Aorta (tissue), 5 donors: ENCODE measurements at places on chromosomes 3 and 15. TPM values are rescaled to one million over a fixed set of nuclear protein-coding genes. Genes with fewer than 3 reads are reported as not detected.

TP63 gene
- 0.03 TPM for polyA plus RNA-seq

- H3K36me3 ChIP-seq = peaks cover 25% of the 10 kb centered on the region
- H3K4me1 ChIP-seq = no peaks in the 10 kb centered on the region
- peaks cover 2% of the 10 kb centered on the region for H3K27me3 ChIP-seq
- no peak for DNase-seq
- no peak overlapping the region for H3K27ac ChIP-seq
These were observed 10.9 kb downstream of the ZNF35 start for GRCh38 chr3:44659434-44659833.

GP9 gene
- polyA plus RNA-seq = not detected

GRCh38 chr3:133722935-133723334 is 23.3 kb upstream of the TF start:
- H3K4me1 ChIP-seq = no peaks in the 10 kb centered on the region
- no peak overlapping the region for H3K27ac ChIP-seq
- H3K27me3 ChIP-seq = no peaks in the 10 kb centered on the region
- H3K4me3 ChIP-seq = no peak overlapping the region
- H3K36me3 ChIP-seq = no peaks in the 10 kb centered on the region

DNA sequence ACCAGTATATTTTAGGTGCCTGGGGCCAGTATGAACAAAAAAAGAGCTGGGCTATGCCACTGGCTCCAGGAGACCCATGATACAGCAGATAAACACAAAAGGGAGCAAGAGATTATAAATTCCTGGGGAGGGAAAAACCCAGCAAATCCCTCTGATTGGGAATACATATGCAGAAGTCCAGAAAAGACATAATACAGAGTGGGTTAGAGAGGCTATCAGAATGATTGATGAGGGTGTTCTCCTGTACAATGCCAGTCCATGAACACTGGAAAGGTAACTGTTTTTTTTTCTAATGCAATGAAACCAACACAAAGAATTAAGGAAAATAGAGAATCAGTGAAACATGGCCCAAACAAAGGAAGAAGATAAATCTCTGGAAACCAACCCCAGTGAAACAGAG is 5.4 kb upstream of the VPS39 start:
- no peaks in the 10 kb centered on the region for H3K27me3 ChIP-seq
- no peak overlapping the region for H3K4me3 ChIP-seq
- H3K27ac ChIP-seq = no peak overlapping the region
- DNase-seq = no peak

GRCh38 chr15:60975218-60975617 is 253.9 kb downstream of the RORA start:
- no peak for DNase-seq
- H3K27me3 ChIP-seq = no peaks in the 10 kb centered on the region
- no peaks in the 10 kb centered on the region for H3K4me1 ChIP-seq
- H3K36me3 ChIP-seq = no peaks in the 10 kb centered on the region
- H3K4me3 ChIP-seq = no peak overlapping the region

DNA sequence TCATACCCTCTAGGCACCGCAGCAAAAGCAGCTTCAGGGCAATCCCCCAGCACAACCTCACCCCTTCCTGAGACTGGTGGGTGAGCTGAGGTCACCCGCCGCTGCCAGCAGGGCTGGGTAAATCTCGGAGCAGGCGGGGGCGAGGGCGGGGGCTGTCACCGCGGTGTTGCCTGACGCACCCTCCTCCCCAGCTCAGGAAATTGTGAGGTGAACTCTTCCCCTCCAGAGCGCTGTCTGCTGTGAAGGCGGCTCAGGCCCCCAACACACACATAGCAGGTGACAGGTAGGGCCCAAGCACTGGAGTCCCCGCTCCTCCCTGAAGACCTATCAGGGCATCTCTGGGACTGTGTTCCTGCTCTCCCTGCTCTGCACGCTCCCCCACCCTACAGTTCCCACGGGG is 30.2 kb upstream of the FURIN start:
- no peak overlapping the region for H3K4me3 ChIP-seq
- H3K4me1 ChIP-seq = no peaks in the 10 kb centered on the region
- DNase-seq = no peak
- no peak overlapping the region for H3K27ac ChIP-seq
- H3K36me3 ChIP-seq = no peaks in the 10 kb centered on the region

RTP1 gene
- polyA plus RNA-seq = not detected

- H3K27me3 ChIP-seq = peaks cover 2% of the 10 kb centered on the region
- H3K36me3 ChIP-seq = no peaks in the 10 kb centered on the region
- no peaks in the 10 kb centered on the region for H3K4me1 ChIP-seq
- H3K27ac ChIP-seq = no peak overlapping the region
- no peak for DNase-seq
These were observed 80.4 kb upstream of the SLC6A6 start for GRCh38 chr3:14322001-14322400.

- DNase-seq = no peak
- no peaks in the 10 kb centered on the region for H3K27me3 ChIP-seq
- H3K4me3 ChIP-seq = no peak overlapping the region
- H3K36me3 ChIP-seq = no peaks in the 10 kb centered on the region
- no peak overlapping the region for H3K27ac ChIP-seq
These were observed 7.3 kb upstream of the MINDY4B start for GRCh38 chr3:150912501-150912900.

SH2D7 gene
- polyA plus RNA-seq = not detected

GRCh38 chr3:157805538-157805937 is 300.7 kb downstream of the SHOX2 start:
- no peak for DNase-seq
- H3K27me3 ChIP-seq = no peaks in the 10 kb centered on the region
- no peaks in the 10 kb centered on the region for H3K36me3 ChIP-seq
- no peaks in the 10 kb centered on the region for H3K4me1 ChIP-seq
- no peak overlapping the region for H3K4me3 ChIP-seq

- H3K27me3 ChIP-seq = no peaks in the 10 kb centered on the region
- peaks cover 9% of the 10 kb centered on the region for H3K36me3 ChIP-seq
- H3K4me3 ChIP-seq = no peak overlapping the region
- H3K27ac ChIP-seq = no peak overlapping the region
These were observed 134.1 kb downstream of the ISL2 start for GRCh38 chr15:76470691-76471090.

C2CD4B gene
- polyA plus RNA-seq = 0.56 TPM

NMB gene
- polyA plus RNA-seq = 3.8 TPM

ZNF662 gene
- 1.0 TPM for polyA plus RNA-seq

AAGAB gene
- 16.4 TPM for polyA plus RNA-seq

- no peak overlapping the region for H3K4me3 ChIP-seq
- no peaks in the 10 kb centered on the region for H3K27me3 ChIP-seq
- no peaks in the 10 kb centered on the region for H3K4me1 ChIP-seq
- DNase-seq = no peak
These were observed 101.6 kb downstream of the CPN2 start for GRCh38 chr3:194249323-194250097.

CAPN3 gene
- polyA plus RNA-seq = 101 TPM

DNA sequence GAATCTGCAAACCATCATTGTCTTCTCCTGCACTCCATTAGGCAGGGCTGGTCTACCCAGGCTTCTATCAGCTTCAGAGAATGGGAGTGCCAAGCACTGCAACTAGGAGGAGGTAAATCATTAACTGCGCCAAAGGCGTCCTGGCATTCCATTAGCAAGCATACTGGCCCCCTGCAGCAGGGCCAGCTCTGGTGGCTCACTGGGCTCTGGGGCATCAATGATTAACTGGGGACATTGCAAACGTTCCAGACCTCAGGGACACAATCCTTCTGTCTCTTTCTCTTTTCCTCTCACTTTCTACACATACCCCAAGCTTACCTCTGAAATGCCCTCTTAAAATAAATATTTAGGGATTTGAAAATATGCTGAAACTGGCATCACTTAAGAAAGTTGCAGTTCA is 129.0 kb downstream of the MYLK start:
- H3K27me3 ChIP-seq = no peaks in the 10 kb centered on the region
- H3K36me3 ChIP-seq = no peaks in the 10 kb centered on the region
- no peak for DNase-seq
- H3K4me3 ChIP-seq = no peak overlapping the region

DNA sequence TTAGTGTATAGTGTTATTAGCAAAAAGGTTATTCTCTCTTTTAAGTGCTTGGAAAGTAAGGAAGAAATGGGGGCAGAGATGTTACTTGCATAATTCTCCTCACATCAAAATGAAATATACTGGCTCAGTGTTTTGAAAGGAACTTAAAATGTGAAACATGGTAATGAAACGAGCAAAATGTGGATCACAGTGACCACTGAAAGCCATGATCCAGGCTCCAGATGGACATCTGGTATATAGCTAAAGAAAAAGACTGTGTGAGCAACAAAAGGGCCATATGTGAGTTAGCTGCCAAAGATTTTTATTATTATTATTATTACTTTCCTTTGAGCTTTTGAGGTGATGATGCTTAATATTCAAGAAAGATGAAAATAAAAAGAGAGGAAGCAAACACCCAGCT is 89.6 kb downstream of the GAP43 start:
- H3K36me3 ChIP-seq = no peaks in the 10 kb centered on the region
- H3K27me3 ChIP-seq = no peaks in the 10 kb centered on the region
- no peak for DNase-seq
- no peak overlapping the region for H3K4me3 ChIP-seq

PYGO1 gene
- polyA plus RNA-seq = 1.4 TPM

- peaks cover 4% of the 10 kb centered on the region for H3K36me3 ChIP-seq
- no peak overlapping the region for H3K27ac ChIP-seq
- H3K27me3 ChIP-seq = no peaks in the 10 kb centered on the region
- H3K4me1 ChIP-seq = peaks cover 1% of the 10 kb centered on the region
- no peak overlapping the region for H3K4me3 ChIP-seq
- no peak for DNase-seq
These were observed 11.1 kb downstream of the ATOSA start for GRCh38 chr15:52668133-52668532.

GRCh38 chr15:40826423-40827075 is 2.0 kb downstream of the PPP1R14D start:
- H3K4me3 ChIP-seq = no peak overlapping the region
- no peak for DNase-seq
- H3K27me3 ChIP-seq = no peaks in the 10 kb centered on the region
- H3K4me1 ChIP-seq = no peaks in the 10 kb centered on the region

DNA sequence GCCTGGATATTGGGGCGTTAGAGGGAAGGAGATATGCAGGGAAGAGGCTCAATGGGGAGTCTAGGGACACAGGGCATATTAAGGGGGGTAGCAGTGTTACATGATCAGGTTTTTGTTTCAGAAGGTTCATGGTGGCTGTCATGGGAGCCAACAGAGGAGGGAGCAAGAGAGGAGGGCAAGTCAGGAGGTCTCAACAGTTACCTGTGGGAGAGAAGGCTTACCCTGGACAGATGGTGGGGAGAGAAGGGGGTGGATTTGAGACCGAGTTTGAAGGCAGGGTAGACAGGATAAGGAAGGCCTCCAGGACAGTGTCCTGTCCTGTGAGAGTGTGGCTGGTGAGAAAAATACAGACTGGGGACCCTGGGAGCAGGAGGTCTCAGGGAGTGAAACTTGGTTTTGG is 3.8 kb upstream of the WNT7A start:
- H3K4me3 ChIP-seq = no peak overlapping the region
- H3K27ac ChIP-seq = no peak overlapping the region
- no peak for DNase-seq
- H3K36me3 ChIP-seq = no peaks in the 10 kb centered on the region
- no peaks in the 10 kb centered on the region for H3K4me1 ChIP-seq

DNA sequence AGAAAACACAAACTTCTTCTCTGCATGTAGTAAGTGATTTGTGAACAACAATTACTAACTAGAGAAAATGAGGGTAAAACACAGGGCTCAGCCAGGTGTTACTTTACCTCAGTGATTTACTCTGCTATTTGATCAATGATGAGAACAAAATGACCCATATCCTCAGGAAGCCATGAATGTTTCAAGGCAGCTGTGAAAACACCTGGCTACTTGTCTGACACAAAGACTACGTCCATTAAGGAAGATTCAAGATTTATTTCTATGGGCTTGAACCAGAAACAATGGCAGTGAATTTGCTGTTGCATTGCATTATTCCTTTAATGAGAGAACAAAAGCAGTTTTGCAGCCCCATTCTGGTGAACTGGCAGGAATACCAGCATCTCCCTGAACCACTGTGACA is 374.6 kb upstream of the ARL6 start:
- no peaks in the 10 kb centered on the region for H3K4me1 ChIP-seq
- DNase-seq = no peak
- no peaks in the 10 kb centered on the region for H3K27me3 ChIP-seq
- H3K36me3 ChIP-seq = no peaks in the 10 kb centered on the region
- no peak overlapping the region for H3K4me3 ChIP-seq

DNA sequence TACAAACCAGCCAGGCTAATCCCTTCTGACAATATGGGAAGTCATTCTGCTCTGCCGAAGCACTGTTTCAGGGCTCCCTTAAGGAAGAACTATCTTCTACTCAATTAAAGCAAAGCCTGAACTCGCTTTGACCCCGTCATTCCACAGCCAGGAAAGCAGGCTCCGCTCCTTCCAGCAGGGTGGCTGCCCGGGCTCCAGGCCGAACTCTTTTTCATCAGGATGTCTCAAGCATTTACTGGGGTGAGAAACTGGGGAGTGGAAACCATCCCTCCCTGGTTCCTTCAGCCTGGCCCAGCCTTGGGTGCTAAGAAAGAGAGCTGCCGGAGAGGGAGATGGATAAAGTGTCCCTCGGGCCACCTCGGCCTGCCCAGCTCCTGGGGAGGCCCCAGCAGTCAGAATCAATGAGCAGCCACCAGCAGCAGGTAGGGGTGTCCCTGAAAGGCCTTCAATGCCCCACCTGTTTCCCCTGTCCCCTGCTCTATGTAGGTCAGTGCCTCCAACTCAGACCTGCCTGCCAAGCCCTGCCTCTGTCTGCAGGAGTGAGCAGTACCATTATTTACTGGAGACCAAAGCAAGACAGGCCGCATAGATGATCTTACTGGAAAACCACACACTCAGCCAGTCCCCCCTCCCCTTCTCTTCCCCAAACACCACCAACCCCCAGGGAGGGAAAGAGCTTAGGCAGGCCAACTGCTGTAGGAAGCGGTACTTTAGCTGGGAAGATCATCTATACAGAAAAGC is 225.6 kb upstream of the TLE3 start:
- no peaks in the 10 kb centered on the region for H3K36me3 ChIP-seq
- no peak overlapping the region for H3K27ac ChIP-seq
- no peaks in the 10 kb centered on the region for H3K4me1 ChIP-seq
- H3K4me3 ChIP-seq = no peak overlapping the region
- H3K27me3 ChIP-seq = no peaks in the 10 kb centered on the region

GRCh38 chr3:65662095-65662494 is 376.6 kb downstream of the MAGI1 start:
- no peak for DNase-seq
- H3K4me1 ChIP-seq = no peaks in the 10 kb centered on the region
- H3K36me3 ChIP-seq = no peaks in the 10 kb centered on the region
- H3K27ac ChIP-seq = no peak overlapping the region
- no peaks in the 10 kb centered on the region for H3K27me3 ChIP-seq

DNA sequence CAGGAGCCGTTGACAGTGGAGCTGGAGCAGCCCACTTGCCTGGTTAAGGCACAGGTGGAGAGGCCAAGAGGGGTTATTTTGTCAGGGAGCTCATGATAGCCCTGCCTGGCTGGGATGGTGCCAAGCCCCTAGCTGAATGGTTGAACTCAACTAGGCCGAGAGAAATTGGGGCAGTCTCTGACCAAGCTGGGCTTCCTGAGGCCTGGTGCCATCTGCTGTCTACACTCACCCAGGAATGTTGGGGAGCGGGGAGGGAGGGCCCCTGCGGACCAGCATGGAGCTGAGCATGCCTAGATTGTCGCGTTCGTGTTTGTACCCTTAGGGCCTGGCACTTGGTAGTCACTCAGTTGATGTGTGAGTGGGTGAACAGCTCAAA is 1.2 kb downstream of the BRPF1 start:
- H3K36me3 ChIP-seq = no peaks in the 10 kb centered on the region
- DNase-seq = no peak
- H3K4me1 ChIP-seq = no peaks in the 10 kb centered on the region
- no peak overlapping the region for H3K27ac ChIP-seq

GRCh38 chr3:112773864-112774263 is 72.8 kb downstream of the CD200R1L start:
- no peak for DNase-seq
- H3K27me3 ChIP-seq = no peaks in the 10 kb centered on the region

SPESP1 gene
- polyA plus RNA-seq = 2.2 TPM

- no peak for DNase-seq
- no peaks in the 10 kb centered on the region for H3K27me3 ChIP-seq
- H3K27ac ChIP-seq = no peak overlapping the region
These were observed 111.1 kb upstream of the ABI3BP start for GRCh38 chr3:101104321-101104720.
